ENCODE measurements at places on chromosomes 13 and 19.
A peak's percentile ranks its signal among the peaks of the same experiment; 100 is the strongest.

DNA sequence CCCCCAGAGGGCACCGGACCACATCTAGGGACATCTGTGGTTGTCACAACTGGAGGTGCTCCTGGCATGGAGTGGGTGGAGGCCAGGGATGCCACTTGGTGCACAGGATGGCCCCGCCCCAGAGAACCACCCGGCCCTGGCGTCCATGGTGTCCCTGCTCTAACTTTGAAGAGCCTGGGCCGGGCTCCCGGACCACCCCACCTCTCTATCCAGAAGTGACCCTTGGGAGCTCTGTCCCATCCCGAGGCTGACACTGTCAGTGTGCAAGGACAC is 22.9 kb upstream of the MYDGF start:
- DNase-seq, result no peak

DNA sequence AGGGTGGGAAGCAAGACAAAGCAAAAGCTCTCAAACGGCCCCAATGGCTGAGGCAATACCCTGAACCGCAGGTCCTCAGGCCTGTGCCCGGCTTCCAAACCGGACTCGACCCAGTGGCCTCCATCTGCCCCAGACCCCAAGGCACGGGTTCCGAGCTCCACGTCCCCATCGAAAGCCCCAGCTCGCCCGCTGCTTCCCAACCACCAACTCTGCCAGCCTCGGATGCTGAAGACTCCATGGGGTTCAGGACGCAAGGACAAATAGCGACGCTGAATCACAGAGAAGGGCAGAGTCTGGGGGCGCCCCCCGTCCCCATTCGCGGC is 559 bp downstream of the POLR2E start:
- no peak for DNase-seq

DNA sequence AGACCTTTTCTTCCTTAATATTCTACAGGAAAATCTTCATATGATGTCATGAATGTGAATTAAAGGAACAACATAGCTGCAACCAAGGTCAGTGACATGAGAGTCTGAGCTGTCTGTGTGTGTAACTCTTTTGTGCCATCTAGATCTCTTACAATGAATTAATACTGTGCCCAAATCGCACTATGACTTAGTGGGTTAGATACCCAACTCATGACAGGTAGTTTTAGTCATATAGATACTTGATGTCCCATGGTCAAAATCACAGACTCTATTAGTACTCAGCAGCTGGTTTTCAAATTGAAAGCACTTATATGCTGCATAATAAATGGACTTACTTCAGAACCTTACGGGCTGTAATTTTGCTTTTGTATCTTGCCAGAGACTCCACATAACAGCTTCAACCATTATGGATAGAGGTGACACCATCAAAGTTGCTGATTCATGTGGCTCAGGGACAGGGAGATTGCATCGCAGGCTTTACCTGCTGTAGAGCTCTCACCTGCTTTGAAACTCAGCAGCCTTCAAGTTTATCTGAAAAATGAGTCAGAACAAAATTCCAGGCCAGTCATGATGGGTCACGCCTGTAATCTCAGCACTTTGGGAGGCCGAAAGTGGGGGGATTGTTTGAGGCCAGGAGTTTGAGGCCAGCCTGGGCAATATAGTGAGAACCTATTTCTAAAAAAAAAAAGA is 12.3 kb upstream of the ZNF283 start:
- DNase-seq, result no peak

DNA sequence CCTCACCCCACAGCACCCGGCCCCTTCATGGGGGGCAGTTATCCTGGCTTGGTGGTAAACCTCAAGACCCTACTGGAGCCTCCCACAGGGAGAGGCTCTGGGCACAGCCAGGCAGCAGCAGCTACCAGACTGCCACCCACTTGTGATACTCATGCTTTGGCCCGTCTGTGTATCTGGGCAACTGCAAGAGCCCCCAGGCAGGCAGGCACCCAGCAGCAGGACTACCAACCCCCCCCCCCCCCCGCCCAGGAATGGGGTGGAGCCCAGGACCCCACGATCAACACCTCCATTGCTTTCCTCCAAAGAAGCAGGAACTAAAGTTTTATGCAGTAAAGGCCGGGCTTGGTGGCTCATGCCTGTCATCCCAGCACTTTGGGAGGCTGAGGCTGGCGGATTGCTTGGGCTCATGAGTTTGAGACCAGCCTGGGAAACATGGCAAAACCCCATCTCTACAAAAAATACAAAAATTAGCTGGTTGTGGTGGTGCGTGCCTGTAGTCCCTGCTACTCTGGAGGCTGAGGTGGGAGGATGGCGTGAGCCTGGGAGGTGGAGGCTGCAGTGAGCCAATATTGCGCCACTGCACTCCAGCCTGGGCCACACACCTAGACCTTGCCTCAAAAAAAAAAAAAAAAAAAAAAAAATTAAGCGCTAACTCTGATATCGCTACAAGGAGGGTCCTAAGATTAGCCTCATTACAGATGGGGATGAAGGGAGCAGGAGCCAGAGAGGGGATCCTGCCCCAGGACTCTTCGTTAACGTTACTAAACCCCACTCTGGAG is 1.1 kb upstream of the LYL1 start:
- DNase-seq, result no peak

DNA sequence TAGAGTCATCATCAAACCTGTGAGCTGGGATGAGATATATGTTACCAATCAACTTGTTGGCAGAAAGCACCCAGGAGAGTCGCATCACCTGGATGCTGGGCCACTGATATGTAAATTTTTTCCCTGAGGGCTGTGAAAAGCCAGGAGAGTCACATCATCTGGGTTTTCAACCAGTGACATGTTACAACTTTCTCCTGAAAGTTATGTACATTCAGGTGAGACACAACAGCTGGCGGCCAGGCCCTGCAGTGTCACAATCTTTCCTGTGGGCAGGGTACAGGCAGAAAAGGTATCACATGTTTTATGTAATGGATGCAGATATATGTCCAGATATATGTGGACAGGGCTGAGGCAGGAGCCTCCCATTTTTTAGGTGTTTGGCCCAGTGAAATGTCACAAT is 13.2 kb upstream of the ZNF724 start:
- DNase-seq, result no peak

DNA sequence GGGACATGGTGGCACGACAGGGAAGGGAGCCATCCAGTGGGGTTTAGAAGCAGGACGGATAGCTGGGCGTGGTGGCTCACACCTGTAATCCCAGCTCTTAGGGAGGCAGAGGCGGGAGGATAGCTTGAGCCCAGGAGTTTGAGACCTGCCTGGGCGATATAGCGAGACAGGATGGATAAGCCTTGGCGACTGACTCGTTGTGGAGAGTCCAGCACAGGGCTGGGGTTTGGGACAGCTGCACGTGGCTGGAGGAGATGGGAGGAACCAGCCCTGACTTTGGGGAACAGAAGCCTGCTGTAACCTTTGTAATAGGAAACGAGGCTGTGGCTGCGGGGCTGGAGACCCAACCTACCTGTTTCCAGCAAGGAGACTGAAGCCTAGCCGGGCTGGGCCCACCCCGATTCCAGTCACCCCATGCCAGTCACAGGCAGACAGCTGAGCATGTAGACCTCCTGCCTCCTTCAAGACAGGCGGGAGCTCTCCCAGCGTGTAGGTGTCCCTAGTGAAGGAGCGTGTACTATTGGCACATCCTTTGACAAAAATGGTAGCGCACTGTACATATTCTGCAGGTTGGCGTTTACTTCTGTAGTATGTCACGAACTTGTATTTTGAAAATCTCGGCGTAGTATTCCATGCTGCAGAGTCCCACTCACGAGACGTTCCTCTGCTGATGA is 8.0 kb downstream of the LENG1 start:
- DNase-seq, result peak; percentile 12

- DNase-seq, result no peak
These were observed 427 bp downstream of the RTBDN start for GRCh38 chr19:12833738-12834565.

GRCh38 chr13:112917056-112917664 is 51.9 kb upstream of the MCF2L start:
- no peak for DNase-seq

GRCh38 chr13:75103976-75104375 is 378.0 kb downstream of the TBC1D4 start:
- no peak for DNase-seq

DNA sequence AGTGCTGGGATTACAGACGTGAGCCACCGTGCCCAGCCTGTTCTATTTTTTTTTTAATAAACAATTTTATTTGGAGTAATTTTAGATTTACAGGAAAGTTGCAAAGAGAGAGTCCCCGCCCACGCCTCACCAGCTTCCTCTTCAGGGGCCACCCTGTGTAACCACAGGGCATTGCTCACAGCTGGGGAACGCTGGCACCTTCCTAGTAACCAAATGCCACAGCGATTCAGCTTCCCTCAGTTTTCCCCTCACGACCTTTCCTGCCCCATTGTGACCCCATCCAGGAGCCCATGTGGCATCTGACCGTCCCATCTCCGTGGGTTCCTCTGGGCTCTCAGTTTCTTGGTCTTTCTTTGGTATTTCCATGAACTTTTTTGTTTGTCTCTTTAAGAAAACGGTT is 83.9 kb downstream of the GNG7 start:
- no peak for DNase-seq

DNA sequence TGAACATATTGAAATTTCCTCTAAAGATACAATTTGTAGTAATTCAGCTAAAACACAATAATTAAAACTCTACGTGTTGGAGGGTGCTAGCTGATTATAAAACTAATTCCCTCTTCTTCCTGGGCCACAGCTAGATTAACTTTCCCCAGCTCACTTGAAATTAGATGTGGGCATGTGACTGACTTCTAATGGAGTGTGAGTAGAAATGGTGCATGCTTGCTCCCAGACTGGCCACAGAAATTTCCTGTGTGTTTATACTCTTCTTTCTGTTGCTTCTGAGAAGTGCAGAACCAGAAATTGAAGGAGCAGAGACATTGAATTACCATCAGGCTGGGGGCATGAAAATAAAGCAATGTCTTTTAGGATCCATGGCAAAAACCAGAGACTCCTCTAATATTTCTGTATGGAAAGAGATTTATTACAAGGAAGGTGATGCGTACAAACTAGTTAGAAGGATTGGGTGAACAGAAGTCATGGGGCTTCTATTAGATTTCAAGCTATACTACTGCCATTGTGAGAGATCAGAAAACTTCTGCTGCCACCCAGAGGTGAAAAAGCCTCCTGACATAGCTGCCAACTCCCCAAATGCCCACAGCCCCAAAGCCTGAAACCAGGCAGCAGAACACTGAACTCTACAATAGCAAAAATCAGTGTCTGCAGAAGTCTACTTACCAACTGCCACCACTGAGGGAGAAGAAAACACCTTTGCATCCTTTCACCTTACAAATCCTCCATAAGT is 379.2 kb upstream of the MIR17HG start:
- DNase-seq, result no peak

DNA sequence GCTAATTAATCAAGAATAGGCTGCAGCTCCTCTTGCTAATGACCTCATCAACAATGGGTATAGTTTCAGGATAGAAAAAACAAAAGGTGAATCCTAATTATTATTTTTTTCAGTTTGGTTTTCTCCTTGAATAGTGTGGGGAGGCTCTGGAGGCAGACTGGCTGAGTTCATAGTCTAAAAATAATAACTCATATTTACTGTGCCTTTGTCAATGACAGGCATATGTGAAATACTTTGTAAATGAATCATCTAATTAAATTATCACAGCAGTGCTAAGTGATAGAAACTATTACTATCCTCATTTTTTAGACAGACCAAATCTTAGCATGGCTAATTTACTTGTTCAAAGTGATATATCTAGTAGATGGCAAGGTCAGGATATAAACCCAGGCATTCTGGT is 1261.0 kb upstream of the SLC10A2 start:
- no peak for DNase-seq

- DNase-seq, result no peak
These were observed 99.9 kb downstream of the COL4A2 start for GRCh38 chr13:110407021-110407420.

DNA sequence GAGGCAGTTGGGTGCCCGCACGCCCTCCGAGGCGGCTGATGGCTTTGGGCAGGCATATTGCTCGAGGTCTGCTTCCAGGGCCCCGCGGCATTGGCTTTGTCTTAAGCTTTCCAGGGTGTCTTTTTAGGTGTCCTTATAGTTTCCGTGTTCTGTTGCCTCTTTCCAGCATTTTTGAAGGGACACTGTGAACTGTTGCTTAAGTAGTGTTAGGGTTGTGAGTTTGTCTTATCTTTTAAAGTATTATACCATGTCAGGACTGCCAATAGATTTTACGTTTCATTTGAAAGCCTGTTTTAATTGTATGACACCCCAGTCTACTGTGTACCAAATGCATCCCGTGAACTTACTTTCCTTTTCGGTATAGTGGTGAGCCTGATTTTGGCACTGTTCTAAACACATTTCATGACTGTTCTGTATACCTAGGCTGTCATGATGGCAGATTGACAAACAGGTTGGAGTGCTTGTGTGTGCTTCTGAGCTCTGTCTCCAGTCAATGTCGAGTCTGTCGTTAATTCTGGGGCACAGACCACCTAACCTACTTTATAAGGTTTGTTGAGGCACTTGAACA is 656 bp downstream of the PCCA start:
- DNase-seq, result no peak

- DNase-seq, result no peak
These were observed 6.8 kb upstream of the RGL3 start for GRCh38 chr19:11425719-11426457.

GRCh38 chr13:114279758-114280355 is 1.5 kb upstream of the UPF3A start:
- no peak for DNase-seq

DNA sequence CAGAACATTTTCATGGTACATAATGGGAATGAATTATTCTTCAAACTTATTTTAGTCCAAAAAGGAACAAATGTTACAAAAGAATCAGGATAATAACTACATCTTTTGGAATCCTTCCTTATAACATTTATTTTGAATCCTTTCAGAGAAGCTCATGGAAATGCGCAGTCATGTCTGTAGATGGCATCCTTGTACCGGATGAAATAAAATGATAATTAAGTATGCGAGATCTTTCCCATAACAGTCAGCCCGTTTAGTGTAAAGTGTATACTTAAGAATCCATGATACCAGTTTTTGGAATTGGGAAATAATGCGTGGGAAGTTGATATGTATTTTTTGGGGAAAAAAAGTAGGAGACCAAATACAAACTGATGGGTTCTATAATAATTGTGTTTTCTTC is 418.8 kb downstream of the GPC5 start:
- DNase-seq, result no peak

DNA sequence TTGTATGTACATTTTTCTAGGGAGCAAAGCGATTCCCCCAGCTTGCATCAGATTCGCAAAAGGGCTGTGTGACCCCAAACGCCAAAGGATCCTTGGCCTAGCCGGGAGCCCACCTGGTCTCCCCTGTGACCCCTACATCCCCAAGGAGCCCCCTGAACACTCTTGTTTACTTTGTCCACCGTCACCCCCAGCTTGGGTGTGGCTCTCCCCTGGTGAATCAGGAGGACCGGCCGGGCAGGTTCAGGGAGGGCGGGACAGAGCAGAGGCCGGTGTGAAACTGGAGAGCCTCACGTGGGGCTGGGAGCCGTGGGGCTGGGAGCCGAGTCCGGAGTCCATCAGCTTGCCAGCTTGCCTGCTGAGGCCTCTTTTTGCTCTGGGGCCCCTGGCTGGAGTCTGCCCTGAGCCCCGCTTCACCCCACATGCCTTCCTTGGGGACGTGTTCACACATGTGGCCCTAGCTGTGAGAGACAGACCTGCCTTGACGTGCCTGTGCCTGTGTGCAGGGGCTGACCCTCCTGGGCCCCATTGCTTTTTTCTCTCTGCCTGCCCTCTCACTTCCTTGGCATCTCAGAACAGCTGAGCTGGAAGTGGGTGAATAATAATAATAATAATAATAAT is 2.0 kb downstream of the ITPKC start:
- no peak for DNase-seq

GRCh38 chr13:42168496-42168895 is 103.5 kb upstream of the AKAP11 start:
- DNase-seq, result no peak

Measured in nucleus accumbens (tissue), 56 donors.